SHP77 treated with DMSO at 0.1 percent for 48 hours (cell line): ENCODE measurements at places on chromosomes 6 and 20.

- no peak for DNase-seq
These were observed 7.1 kb downstream of the XKR7 start for GRCh38 chr20:31974951-31975487.

DNA sequence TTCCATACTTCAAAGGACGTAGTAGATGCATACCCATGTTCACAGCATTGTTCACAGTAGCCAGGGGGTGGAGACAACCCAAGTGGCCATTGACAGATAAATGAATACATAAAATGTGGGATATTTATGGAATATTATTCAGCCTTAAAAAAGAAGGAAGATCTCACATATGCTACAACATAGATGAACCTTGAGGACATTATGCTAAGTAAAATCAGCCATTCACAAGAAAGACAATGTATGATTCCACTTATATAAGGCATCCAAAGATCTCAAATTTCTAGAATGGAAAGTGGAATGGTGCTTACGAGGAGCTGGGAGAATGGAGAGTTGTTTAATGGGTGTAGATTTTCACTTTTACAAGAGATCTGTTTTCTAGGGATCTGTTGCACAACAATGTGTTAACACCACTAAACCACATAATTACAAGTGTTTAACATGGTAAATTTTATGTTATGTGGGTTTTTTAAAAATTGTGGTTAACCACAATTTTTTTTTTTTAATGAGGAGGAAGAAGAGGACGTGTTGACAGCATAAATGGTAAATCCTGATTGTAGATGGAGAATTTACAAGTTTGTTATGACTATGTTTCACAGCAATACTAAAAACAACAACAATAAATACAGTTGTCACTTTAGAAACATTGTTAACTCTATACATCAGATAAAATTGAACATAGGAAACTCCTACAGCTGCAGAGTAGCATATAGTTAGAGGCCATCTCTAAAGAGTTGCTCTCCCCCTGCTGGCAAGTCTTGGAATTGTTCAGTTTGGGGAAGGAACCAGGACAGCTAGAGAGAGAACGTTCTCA lies 41.6 kb downstream of the CCN2 start:
- DNase-seq: peak; percentile 48

GRCh38 chr20:32672394-32672981 lies 1.3 kb downstream of the C20orf203 start:
- DNase-seq: peak; percentile 11

- no peak for DNase-seq
These were observed 446.1 kb upstream of the MARCKS start for GRCh38 chr6:113411011-113411410.

DNA sequence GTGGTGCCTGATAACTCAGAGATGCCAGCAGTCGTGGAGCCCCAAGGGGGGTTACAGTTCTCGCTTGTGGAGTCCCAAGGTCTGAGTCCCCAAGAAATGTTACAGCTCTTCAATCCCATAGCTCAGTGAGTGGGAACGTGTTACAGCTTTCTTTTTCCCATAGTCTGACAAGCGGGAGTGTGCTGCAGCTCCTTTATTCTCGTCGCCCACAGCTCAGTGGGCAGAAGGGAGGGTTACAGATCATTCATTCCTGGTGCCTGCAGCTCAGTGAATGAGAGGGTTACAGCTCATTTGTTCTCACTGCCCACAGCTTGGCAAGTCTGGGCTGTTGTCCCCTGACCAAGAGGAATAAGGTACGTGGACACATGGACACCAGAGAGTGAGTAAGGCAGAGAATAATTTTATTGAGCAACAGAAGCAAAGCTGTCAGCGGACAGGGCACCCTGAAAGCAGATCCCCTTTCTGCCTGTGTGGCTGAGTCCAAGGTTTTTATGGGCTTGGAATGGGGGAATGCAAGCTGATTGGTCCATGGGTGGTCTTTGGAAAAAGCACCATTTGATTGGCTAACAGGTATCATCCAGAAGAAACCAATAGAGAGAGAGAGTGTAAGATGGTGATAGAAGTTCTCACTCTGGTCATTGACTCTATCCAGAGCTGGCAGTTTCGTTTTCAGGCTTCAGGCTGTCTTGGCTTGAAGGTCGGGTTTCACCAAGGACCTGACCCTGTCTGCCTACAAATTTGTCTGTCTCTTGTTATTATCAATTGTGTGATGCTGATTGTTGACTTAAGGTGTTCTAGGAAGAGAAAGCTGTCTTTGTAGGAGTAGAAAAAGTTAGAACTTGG lies 16.4 kb downstream of the RNF217 start:
- DNase-seq: no peak

- no peak for DNase-seq
These were observed 32.4 kb downstream of the CBFA2T2 start for GRCh38 chr20:33522256-33522820.

GRCh38 chr6:5559651-5560050 lies 298.3 kb downstream of the FARS2 start:
- no peak for DNase-seq

DNA sequence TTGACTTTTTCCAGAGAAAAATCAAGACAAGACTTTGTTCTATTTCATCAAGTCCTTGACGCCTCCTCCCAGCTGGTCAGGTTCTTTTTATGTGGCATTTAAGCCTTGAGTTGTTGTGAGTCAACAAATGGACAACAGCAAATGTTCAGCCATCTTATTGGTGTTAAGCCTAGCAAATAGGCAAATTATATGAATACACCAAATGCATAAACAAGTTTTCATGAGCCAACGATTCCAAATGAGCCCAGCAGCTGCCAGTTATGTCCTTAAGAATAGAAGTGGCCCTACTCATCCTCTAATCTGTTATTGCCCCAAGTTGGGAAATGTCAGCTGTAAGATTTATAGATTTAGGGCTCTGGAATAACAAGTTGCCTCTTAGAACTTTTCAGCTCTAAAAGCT lies 312.0 kb downstream of the SOX4 start:
- no peak for DNase-seq

DNA sequence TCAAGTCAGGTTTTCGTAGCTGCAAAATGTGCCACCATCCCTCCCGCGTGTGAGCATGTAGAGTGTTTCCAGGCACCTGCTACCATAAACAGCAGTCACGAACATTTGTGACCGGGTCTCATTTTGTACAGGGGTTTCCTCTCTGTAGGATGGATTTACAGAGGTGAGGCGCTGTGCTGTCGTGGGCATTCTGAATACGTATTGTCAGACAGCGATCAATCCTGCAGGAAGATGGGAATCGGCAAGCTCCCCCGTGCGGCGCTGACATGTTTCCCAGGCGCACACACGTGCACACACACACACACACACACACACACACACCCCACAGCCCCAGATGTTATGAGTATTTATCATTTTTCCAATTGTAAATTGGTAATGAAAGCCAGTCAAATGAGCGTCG lies 15.8 kb downstream of the ANKRD60 start:
- no peak for DNase-seq

GRCh38 chr20:35598899-35599775 lies 16.5 kb upstream of the SPAG4 start:
- no peak for DNase-seq

DNA sequence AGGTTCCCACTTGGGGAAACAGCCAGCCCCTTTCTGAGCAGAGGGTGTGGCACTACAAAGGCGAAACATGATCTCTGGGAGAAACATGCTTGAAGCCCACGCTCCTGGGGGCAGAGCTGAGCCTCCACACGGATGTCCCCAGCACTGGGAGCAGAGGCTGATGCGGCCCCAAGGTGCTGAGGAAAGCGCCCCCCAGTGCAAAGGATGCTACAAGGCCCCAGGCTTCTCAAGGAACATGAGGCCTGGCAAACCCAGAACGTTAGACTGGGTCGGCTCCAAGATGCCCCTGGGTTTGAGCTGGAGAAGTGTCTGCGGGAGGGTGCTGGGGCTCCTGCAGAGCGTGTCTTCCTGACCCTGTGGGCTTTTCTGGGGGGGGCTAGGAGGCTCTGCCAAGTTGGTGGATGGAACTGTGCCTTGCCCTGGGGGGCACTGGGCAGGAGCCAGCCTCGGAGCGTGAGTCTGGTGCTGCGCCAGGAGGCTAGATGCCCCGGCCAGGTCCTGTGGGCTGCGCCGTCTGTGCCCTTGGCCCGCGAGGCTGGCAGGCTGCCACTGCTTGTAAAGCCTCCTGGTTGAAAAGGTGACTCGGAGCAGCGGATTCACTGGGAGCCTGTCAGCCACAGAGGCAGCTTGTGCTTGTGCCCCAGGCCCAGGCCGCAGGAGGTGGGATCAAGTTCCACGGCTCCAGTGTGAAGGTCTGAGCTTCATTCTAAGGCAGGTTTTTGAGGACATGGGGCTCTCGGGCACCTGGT lies 8.1 kb downstream of the SYNJ2 start:
- peak; percentile 78 for DNase-seq

DNA sequence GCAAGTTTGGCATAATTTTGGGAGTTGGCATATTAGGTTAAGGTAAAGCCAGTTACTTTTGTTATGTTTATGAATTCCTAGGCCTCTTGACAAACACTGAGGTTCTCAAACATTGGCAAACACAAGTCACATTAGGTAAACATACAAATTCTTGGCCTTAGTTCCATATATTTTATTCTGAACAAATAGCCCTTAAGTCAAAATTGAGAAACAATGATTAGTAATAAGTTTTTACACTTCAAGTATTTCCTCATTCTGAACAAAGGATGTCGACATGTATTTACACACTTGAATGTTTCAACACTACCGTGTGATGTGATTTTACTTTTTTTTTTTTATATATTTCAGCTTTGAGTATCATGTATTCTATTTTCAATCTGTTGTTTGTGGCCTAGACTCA lies 3.8 kb upstream of the ECHDC1 start:
- no peak for DNase-seq

GRCh38 chr6:138099832-138100231 lies 7.4 kb downstream of the PERP start:
- DNase-seq: no peak

- no peak for DNase-seq
These were observed 27.4 kb upstream of the BMP5 start for GRCh38 chr6:55902796-55903195.

DNA sequence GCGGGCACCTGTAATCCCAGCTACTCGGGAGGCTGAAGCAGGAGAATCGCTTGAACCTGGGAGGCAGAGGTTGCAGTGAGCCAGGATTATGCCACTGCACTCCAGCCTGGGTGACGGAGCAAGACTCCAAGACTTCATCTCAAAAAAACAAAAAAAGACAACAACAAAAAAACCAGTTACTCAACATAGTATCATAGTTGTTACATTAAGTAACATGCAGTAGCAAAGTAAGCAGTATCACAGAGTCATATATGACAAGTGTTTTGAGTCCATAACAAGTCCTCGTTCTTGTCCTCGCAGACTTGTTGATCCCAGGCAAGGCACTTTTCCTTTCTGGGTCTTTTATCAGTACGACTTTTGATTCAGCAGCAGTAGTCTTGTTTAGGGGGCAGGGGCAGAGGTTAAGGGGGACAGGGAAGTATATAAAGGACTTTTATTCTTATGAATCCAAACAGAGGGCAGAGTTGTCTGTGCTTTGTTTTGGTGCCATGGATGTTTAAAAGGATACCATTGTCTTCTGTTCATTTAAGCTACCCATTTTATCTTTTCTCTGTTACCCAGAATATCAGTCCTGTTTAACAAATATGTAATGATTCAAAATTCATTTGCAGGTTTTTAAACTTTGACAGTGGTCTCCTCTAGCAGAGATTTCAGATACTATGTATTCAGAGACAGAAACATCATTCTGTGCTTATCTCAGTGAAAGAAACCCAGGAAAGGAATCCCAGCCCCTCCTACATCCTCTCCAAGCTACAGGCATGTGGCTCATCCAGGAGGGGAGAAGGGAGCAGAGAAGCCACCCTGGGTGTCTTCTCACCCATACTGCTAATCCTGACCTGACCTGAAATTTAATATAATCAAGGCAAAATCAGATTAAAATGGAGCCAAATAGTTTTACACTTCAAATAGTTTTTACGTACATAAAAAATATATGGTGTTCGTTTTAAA lies 137.9 kb upstream of the EDN1 start:
- no peak for DNase-seq

- peak; percentile 36 for DNase-seq
These were observed 121.8 kb upstream of the HDGFL1 start for GRCh38 chr6:22447249-22448196.

- no peak for DNase-seq
These were observed 672 bp downstream of the SIRPA start for GRCh38 chr20:1895674-1896483.

- no peak for DNase-seq
These were observed at the start of gene ID4 for GRCh38 chr6:19836799-19837510. ID4 (plus strand) TSS chr6:19837370; CDS start chr6:19837755, 385 bp downstream.

DNA sequence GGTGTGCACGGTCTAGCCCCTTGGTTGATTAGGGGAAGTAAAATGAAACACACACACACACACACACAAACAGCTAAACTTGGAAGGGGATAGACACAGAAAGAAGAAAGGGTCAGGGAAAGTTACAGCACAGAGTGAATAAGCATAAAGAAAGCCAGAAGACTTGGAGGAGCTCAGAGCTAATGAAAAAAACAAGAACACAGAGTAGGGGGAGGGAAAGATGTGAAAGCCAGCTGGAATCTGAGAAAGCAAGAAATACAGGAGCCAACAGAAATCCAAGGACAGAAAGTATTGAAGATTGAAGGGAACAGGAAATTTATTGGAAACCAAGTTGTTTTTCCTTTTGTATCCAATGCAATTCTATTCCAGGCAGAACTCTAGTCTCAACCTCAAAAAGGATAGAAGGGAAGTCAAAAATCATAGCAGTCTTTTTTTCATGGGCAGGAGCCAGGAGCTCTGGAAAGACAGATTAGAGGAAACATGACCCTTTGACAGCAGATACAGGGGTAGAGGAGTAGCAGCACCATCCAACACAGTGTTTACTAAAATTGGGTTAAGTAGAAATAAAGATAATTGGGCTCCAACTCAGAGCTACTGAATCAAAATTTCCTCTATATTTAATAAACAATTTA lies 10.1 kb downstream of the HMGCLL1 start:
- no peak for DNase-seq

DNA sequence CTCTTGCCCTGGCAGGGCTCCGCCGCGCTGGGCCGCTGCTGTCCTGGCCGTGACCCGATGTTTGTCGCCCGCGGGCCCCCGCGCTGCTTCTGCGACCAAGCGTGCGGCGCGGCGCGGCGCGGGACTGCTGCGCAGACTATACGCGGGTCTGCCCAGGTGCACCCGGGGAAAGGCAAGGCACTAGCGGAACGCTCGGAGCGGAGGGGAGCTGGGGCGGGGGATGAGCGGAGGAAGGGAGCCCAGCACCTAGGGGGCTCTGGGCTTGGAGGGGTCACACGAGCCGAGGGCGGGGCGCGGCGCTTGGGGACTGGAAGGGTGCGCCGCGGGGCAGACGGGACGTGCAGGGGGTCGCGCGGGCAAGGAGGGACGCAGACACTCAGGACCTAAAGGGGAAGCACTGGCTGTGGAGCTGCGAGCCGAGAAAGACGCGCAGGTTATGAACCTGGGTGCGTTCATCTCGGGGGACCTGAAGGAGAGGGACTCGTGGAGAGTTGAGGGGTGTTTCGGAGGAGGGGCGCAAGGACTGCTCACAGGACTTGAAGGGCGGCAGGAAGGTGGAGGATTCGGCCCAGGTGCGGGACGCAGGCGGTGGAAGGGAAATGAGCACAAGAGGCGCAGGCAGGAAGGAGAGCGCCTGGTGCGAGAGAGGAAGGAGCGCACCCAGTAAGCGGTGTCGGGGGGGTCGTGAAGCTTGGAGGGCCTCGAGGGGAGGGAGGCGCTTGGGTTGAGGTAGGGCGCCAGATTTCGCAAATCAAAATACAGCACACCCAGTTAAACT lies 40.8 kb upstream of the ZNFX1 start:
- no peak for DNase-seq

- no peak for DNase-seq
These were observed 143.9 kb upstream of the RALGAPA2 start for GRCh38 chr20:20856306-20856705.

- no peak for DNase-seq
These were observed 404.1 kb upstream of the PLCB4 start for GRCh38 chr20:8664778-8665177.
